LoVo (cell line): ENCODE measurements at places on chromosomes 16 and 17.

DNA sequence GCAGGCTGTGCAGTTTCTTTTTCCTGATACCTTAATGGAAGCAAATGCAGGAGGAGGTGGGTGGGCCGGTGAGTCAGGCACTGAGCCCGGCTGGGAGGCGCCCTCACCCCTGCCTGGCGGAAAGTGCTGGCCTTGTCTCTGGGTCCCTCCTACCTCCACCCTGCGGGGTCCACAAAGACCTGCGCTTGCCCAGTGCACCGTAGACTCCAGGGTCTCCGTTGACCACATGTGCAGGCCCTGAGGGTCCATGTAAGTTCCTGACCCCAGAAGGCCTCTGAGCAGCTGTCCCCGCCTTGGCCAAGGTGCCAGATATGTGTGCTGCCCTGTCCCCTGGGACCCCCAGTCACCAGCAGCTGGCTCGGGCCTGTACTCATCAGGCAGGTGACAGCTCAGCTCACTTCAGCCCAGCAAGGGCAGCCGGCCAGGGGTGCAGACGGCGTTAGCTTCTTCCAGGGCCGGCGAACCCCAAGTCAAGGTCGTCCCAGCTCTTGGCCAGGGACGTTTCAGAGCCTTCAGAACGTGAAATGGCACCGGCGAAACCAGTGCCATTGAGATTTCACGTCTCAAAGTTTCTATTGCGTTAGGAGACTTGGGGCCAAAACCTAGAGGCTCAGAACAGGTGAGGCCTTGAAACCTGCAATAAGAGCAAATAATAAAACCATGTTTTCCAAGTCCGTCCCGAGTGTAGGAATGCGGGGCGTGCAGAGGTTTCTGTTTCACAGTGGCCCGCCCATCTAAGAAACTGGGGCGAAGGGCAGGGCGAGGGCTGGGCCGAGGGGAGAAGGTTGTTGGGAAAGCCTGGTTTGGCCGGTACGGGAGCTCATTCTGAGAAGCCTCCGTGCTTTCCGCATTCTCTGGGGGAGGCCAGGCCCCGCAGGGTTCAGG lies 12.1 kb downstream of the METRNL start:
- peak; percentile 69 for DNase-seq

- peak; percentile 100 for DNase-seq
Measured at GRCh38 chr17:81393684-81394376, 1.4 kb upstream of the BAHCC1 start.

GRCh38 chr16:9128346-9129342 lies 37.2 kb downstream of the HAPSTR1 start:
- no peak for DNase-seq

GRCh38 chr16:23771027-23771426 lies 16.2 kb downstream of the CHP2 start:
- no peak for DNase-seq

- no peak for DNase-seq
Measured at GRCh38 chr17:7445619-7445968, 733 bp downstream of the CHRNB1 start.

GRCh38 chr16:81431554-81432353 lies 12.9 kb upstream of the CMIP start:
- no peak for DNase-seq

DNA sequence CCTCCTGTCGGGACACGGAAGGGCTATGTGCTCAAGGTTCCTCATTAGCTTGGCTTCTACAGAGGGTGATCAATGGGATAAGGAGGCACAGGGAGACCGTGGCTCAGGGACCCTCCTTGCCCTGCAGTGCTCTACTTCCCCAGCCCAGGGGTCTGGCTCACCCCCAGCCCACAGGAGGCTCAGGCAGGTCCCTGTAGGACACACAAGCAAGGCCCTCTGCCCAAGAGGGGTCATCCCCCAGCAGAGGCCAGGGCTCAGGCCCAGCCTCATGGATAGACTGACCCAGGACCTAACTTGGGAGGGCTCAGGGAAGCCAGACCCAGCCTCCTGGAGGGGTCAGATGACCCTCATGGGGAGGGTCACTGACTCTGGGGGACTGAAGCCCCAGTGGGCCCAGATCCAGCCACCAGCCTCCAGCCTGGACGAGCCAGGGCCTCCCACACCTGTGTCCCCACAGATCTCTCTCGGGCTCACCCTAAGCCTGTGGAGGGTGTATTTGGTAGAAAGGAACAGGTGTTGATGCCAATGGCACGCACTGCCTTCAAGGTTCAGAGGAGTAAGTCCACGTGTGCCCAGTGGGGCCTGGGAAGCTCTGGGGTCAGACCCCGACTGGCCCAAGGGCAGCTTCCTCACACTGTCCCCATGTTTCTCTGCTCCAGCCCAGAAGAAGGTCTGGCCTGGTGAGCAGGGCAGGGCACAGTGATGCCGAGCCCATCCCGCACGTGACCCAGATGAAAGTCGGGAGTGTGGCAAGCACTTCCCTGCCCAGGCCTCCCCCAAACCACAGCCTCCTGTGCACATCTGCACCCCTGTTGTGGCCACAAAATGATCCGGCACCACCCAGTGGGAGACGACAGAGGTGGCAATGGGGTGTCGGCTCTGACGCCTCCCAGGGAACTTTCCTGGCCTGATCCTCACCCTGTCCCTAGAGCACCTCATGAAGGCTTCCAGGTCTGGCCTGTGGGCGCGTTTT lies 10.9 kb upstream of the KRTAP17-1 start:
- no peak for DNase-seq

DNA sequence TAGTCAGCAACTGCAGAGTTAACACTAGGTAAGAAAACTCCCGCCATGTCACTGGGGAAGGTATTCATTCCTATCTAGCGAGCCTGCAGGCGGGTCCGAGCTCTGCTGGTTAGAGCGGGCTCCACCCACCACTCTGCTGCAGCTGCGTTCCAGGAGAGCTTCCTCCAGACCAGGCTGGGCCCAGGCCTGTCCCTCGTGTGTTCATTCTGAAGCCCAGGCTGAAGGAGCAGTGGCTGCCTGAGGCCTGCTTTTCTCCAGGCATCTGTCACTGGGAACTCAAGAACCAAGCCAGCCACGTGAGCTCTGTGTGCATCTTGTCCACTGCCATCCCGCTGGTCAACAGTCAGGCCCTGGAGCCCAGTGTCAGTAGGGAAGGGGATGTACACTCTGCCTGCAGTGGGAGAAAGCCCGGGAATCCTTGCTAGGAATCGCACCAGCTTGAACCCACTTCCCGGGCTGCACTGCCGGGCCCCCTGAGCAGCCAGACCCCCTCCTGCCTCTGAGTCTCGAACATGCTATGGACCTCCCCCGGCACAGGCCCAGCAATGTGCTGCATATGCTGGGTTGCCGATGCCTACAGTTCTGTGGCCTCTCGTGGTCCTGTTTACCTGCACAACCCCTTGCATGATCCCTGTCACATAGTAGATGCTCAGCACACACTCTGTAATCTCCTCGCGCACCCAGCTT lies 51.0 kb upstream of the ENPP7 start:
- no peak for DNase-seq

- DNase-seq: no peak
Measured at GRCh38 chr16:70579648-70580630, 56.3 kb downstream of the SF3B3 start.

DNA sequence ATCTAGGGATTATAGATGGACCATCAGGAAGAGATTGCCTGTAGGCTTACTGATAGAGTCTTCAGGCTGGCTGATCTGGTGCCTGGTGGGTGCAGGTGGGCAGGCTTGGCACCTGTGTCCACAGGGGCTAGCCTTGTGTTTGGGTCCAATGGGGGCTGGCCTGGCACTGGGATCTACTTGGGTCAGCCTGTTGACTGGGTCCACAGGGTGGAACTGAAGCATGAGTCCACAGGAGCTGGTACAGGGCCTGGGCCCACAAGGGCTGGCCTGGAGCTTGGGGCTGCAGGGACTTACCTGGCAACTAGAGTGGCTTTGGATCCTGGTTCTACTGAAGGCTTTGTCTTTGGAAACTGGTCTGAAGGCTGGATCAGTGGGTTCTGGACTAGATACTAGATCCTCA lies 1217.7 kb downstream of the CDH11 start:
- no peak for DNase-seq
